ENCODE measurements at places on chromosomes 4 and X.
A peak's percentile ranks its signal among the peaks of the same experiment; 100 is the strongest.

DNA sequence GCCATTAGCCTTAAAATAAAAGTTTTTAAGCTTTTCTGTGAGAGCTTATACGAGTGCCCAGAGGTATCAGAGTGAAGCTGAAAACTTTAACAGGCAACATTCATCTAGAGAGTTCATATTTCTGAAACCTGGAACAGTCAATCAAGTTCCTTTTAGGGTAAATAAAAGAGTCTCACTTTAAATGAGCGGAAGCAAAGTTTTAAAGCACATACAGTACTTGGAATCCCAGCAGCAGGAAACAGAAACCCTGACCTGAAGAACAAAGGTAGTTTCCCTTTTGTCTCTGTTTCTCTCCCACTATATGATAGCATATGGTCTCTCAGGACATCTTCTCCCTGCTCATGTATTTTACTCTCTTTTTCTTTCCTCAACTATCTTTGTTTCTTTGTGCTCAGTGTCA, 153.0 kb downstream of the ASB9 start:
- DNase-seq = no peak

DNA sequence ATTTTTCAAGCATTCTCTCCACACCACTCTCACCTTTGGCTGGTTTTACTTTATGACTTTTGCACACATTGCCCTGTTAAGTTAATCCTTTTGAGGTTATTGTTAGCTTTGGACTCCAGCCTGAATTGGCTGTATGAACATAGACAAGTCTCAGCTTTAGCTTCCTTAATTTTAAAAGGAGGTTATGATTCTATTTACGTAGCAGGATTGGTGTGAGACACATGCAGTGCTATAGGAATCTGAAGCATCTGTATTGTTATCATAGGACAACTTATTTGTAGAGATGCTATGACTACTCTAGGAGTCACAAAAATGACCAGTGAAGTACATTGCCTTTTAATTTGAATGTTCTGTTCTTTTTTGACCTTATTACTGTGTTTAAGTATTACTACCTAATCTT, 15.7 kb downstream of the PGAM4 start:
- no peak for DNase-seq

- DNase-seq = no peak
These were observed 188.0 kb upstream of the C1QTNF7 start for GRCh38 chr4:15239866-15240265.

- no peak for DNase-seq
These were observed 28.7 kb downstream of the UGT2B7 start for GRCh38 chr4:69124941-69125340.

- no peak for DNase-seq
These were observed 64.1 kb upstream of the PDGFRA start for GRCh38 chr4:54165011-54165410.

DNA sequence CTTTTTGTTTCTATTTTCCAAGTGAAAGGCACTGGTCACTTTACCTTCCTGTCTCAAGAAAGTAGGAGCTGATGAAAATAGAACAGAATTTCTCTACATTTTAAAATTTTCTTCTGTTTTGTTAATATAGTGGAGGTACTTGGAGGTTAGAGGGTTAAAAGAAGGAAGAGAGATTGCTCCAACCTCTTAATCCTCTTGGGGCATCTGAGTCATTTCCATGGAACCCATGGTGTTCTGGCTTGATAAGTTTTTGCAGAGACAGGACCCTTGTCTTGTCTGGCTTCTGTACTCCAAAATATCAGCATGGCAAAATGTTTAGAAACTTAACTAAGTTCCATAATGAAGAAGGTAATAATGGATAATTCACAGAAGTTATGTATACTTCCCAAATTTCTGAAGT, 727.2 kb downstream of the C4orf33 start:
- no peak for DNase-seq

GRCh38 chr4:96652158-96652557, 812.3 kb downstream of the PDHA2 start:
- no peak for DNase-seq

DNA sequence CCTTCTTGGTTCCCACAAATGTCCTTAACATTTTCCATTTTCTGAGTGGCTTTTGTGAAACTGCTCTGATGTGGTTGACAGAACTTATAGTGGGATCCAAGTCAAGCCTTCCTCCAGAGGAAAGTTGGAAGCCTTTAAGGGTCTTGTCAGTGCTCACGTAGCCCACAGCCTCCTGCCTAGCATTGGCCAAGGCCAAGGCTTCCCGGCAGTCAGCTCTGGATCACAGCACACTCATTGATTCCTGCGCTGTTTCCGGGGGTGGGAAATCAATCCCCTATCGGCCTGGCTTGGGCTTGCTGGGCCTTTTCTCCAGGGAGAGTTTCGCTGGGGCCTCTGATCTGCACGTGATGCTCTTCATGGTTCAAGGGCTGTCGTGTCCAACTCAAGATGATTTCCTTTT, 76.1 kb downstream of the SLC9A6 start:
- DNase-seq = no peak

DNA sequence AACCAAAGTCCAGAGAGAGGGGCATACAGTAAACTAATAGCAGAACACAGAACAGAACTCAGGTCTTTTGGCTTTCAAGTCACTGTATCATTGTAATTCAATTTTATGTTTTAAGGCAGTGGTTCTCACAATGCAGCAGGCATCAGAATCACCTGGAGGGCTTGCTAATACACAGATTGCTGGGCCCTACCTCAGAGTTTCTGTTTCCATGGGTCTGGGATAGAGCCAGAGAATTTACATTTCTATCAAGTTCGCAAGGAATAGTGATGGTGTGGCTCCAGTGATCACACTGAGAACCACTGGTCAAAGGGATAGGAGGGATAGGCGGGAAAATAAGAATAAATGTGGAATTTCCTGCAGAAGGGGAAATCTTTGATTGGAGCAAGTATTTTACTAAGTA, 36.7 kb downstream of the LANCL3 start:
- DNase-seq = no peak

DNA sequence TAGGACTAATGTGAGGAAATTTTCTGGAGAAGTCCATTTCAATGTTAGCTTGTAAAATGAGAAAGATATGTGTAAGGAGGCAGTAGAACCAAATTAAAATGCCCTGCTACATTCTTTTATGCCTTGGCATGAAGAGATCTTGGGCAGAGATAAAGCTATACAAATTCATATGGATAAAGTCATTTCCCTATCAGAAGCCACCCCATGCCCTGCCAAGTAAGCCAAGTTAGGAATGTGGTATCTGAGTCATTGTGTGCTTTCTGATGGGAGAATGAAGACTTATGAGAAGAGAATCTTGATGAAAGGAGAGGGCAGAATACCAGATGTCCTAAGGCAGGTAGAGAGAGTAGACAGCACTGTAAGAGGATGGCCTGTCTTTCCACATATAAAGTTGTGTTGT, 83.7 kb downstream of the TEX13A start:
- no peak for DNase-seq

DNA sequence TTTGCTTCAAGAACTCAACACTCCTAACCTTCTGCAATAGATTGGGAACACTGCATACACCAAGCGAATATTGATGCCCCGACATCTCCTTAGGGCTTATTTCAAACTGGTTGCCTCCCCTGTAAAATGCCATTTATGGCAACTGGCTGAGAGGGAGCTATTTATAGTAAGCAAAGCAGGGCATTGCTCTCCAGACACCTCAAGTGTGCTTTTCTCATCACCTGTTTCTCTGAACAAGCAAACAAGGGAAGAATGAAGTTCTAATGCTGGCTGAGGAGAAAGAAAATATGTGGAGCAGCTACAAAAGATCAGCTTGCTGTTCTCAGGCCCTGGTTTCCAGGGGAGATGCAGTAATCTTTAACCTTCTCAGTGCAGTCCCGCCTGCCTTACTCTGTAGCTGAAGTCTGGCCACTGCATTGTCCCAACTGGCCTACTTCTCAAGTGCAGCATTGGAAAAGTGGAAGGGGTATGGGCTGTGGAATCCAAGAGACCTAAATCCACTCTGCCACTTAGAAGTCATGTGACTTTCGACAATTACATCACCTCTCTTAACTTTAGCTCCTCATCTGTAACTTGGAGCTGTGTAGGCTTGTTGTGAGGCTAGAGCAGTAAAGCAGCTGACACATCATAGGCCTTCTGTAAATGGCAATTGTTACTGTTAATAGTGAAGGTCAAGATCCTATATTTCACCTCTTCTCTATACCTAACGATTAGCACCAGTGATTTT, 47.9 kb upstream of the FGF13 start:
- DNase-seq = no peak

DNA sequence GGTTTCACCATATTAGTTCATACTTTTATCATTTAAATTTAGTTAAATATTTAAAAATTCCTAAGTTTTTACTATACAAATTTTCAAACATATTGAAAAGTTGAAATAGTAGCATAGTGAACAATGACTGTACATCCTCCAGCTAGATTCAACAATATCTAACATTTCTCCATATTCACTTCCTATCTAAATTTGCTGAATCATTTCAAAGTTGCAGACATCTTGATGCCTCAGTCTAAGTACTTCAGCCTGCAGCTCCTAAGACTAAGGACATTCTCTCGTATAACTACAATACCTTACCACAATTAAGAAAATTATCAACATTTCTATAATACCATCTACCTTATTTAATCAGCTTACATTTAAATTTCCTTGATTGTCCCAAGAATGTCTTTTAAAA, 132.7 kb downstream of the TMEM164 start:
- DNase-seq = no peak

- peak; percentile 53 for DNase-seq
These were observed 28.2 kb downstream of the NSD2 start for GRCh38 chr4:1899149-1900086.

DNA sequence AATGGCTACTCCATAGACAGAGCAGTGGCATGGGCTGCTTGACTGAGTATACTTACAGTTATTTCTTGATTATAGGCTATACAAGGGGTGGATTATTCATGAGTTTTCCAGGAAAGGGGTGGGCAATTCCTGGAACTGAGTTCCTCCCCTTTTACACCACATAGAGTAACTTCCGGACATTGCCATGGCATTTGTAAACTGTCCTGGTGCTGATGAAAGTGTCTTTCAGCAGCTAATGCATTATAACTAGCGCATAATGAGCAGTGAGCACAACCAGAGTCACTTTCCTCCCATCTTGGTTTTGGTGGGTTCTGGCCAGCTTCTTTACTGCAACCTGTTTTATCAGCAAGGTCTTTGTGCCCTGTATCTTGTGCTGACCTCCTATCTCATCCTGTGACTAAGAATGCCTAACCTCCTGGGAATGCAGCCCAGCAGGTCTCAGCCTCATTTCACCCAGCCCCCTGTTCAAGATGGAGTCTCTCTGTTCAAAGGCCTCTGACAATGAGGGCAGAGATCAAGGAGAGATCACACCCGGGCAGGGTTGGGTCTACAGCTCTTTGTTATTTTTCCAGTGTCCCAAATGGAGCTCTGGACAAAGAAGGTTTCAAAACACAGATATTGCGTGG, 468.4 kb upstream of the PRKX start:
- DNase-seq = no peak

GRCh38 chr4:140743194-140743931, 12.8 kb downstream of the TBC1D9 start:
- no peak for DNase-seq

- no peak for DNase-seq
These were observed 27.7 kb upstream of the MOB1B start for GRCh38 chr4:70874268-70875156.

DNA sequence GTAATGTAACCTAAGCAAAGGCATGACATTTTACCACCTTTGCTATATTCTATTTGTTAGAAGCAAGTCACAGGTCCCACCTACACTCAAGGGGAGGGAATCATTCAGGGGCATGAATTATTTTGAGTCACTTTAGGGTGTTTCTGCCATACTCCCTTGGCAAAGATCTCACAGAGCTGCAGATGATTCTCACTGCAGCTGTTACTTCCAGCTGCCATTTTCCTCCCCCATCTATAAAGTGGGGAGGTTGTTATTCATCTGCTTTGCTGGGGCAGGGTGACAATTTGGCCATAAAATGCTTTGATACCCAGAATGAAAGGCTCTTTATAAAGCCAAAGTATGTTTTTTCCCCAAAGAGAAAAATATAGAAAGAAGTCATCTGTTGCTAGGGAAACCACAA, 136.5 kb upstream of the SMIM31 start:
- no peak for DNase-seq

DNA sequence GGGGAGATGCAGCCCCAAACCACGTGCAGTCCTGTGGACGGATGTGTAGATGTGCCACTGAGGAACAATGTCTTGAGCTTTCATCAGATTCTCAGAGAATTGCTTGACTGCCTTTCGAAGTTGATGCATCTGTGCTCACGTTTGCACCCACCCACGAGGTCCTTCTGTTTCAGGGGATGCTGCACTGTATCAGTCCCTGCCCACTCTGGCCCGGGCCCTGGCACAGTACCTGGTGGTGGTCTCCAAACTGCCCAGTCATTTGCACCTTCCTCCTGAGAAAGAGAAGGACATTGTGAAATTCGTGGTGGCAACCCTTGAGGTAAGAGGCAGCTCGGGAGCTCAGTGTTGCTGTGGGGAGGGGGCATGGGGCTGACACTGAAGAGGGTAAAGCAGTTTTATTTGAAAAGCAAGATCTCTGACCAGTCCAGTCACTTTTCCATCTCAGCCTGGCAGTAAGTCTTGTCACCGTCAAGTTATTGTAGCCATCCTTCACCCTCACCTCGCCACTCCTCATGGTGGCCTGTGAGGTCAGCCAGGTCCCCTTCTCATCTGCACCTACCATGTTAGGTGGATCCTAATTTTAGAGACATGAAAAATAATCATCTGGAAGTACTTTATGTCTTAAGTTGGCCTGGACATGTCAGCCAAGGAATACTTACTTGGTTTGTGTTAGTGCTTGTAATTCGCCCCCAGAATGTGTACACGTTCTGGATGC, 36.4 kb upstream of the MSANTD1 start:
- DNase-seq = no peak

DNA sequence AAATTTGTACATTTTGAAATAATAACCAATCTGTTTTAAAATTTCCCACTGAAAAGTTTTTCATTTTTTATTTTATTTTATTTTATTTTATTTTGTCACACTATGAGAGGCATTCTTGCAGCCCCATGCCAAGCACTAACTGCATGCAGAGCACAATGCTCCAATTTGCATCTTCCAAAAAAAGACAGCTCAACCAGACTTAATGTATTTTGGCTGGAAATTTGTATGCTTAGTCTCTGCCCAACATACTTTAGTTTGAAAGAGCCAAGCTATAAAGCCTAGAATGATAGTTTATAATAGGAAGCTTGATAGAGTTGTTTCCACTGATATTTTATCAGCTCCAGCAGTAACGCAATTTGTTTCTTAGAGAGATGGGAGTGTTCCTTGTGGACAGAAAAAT, 235.5 kb downstream of the GALNTL6 start:
- no peak for DNase-seq

DNA sequence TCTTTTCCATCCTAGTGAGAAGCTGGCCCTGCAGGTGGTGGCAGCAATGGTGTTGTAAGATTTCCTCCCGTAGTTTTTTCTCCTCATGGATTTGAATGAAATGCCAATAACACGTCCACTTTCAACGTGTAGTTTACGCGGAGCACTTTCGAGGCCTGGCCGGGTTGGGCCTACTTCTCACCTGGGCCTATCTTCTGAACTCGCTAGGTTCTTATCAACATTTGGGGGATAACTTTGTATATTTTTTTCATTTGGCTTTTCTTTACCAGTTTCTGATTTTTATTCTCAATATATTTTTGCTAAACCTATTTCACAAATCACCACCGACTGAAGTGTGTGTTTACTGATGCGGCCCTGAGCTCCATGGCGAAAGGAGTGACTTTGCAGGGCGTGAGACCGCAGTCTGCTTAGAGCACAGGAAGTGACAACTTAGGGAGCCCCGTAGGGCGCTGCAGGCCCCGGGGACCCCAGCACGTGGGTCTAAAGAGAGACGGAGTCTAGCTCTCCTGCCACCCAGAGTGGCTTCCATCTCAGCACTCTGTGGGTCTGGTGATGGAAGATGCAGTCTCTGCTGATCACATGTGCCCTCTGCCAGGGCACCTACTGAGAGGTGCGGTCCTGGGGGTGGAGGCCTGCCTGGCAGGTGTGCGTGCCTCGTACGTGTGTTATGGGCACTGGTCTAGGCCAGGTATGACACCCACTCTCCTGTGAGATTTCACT, 29.1 kb downstream of the NELFA start:
- DNase-seq = no peak

Measured in NCI-H1930 (cell line).